ENCODE measurements at places on chromosomes 11 and 22.

DNA sequence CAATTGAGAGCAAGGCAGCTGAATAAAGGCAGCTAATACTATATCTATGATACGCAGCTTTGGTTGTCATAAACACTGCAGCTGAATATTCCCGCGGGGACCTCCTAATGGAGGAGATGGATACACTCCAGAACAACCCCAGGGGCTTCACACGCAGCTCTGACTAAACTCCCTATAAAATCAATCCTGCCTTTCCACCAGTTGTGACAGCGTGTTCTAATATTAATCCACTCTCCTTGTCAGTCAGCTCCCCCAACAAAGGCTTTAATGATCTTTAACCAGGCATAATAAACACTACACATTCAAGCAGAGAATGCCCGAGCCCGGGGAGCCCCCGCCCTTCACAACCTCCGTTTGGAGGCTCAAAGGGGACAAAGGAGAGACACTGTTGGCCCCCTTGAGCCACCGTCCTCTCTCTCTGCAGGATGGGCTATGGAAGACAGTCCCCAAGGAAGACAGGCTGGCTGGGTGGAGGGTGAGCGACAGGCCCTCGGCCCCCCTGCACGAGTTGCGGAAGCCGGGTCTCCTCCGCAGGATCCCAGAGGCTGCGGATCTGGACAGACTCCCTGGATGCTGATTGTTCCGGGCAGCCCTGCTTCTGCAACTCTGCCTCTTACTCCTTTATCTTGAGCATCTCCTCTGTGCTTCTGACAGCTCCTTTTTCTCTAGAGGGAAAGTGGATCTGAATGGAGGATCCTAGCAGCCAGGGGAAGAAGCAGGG is 565.2 kb downstream of the BUD13 start:
- DNase-seq = no peak

DNA sequence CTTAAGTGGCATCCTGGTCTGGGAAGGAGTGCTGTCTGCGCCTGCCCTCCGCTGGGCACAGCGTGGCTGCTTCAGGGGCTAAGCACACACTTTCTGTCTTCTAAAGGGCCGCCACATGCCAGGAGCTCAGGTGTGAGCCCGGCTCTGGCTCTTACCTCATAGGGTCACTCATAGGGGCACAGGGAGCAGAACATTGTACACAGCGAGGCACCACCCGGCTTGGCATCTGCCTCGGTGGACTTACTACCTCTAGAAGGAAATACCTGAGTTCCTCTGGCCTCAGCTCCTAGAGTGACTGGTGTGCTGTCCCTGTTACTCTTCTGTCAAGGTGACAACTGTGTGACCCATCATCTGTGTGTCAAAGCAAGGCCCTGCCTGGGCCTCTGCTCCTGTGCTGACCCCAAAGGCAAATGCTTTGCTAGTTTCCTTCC is 13.4 kb downstream of the NEAT1 start:
- DNase-seq = no peak

DNA sequence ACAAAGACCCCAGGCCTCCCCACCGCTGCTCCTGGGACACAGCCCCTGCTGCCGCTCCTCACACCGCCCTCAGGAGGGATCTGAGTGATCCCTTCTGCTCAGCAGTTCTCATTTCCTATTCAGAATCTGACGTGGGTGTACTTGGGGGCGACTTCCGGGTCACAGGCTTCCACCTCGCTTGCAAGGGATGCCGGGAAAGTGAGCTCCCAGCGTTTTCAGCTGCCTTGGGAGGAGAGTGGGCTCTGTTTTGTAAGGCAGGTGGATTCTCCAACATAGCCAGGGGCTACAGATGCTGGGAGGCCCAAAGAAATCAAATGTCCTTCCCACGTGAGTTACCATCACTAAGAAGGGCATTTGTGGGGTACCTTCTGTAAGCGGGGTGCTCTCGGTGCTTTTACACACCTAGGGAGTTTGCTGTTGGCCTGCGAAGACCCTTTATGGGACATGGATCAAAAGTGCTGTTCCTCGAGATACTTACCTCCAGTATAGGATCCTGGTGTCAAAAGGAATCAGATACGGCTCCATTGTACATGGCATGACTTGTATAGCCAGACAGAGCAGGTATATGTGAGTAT is 9.7 kb upstream of the LRRC10B start:
- no peak for DNase-seq

GRCh38 chr11:95499516-95500135 is 268.6 kb upstream of the SESN3 start:
- peak; percentile 4 for DNase-seq

DNA sequence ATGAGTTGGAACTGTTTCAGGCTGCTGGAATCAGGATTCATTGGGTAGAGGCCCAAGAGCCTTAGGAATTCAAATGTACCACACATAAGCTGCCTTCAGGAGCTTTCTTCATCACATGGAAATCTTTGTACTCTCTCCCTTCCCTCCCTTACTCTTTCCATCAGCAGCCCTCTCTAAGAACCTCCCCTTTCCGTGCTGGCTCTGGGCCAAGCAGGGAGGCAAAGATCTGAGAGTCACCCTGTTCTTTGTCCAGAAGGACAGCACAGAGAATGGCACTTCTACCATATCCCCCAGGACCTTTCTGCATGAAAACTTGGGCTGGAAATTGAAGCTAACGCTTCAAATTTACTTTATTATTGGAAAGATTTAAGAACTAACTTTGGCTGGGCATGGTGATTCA is 20.7 kb upstream of the TPBGL start:
- DNase-seq = no peak

GRCh38 chr22:23922921-23923320 is 28.7 kb downstream of the MIF start:
- no peak for DNase-seq

DNA sequence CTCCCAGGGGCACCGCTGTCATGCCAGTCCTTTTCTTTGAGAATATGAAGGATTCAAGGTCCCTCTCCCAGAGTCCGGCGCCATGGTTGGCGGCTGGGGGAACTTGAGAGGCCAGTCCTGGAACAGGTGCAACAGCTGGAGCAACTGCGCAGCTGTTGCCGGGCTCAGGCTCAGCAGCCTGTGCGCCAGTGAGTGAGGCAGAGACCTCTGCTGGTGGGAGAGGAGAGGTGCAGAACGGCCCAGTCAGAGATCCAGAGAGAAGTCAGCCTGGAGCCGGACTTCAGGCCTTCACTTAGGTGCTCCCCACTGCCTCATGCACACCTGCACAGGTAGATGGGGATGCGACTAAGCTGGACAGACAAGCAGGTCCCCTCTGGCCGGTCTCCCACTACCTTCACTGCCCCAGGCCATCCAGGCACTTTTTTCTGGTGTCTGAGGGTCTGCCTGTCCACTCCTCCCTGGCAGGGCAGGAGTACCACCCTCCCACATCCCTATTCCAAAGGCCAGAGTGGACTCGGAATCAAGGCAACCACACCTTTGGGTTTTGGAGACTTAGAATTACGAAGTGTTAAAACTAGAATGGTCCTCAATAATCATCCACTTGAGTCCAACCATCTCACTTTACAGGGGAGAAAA is 4.6 kb downstream of the CHRDL2 start:
- DNase-seq = peak; percentile 85

- peak; percentile 86 for DNase-seq
Observed at GRCh38 chr11:110715541-110715940, 3.3 kb upstream of the ARHGAP20 start.

DNA sequence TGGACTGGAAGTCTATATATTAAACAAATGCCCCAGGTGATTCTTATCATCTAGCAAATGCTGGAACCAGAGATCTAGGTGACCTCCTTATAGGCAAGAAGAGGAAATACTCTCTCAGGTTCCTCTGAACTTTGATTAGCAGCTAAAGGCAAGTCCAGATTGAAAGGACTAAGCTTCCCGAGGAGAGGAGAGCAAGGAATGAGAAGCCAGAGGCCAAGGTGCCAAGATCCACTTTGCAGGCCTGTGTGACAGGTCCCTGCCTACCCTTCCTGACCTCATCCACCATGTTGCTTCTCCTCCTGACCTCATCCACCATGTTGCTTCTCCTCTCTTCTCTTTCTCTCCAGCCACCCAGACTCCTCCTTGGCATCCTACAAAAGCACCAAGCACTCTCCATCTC is 173.2 kb downstream of the LARGE1 start:
- no peak for DNase-seq

DNA sequence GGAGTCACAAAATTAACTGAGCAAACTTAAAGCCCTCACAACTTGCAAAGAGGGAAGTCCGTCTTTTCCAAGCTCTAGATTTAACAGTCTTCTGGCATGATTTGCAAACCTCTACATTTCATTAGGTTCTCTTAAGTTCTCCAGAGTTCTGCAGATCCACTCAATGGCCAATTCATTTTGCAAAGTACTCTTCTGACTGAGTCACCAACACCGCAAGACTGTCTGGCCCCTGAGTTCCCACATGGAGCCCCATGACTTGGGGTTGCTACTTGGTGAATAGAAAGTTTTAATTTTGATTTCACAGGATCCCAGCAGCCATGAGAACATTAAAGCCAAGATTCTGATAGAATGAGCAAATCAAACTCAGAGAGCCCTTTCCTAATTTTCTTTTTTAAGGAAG is 134.5 kb downstream of the PLEKHA7 start:
- DNase-seq = no peak

- DNase-seq = no peak
Observed at GRCh38 chr11:69551963-69552362, 70.5 kb downstream of the LINC01488 start.

GRCh38 chr22:48690583-48691317 is 1136.9 kb downstream of the BRD1 start:
- DNase-seq = no peak

Measured in IMR-90 (cell line).